ENCODE measurements at places on chromosomes 7 and 10.

- H3K4me1 ChIP-seq: no peaks in the 10 kb centered on the region
- H3K36me3 ChIP-seq: no peaks in the 10 kb centered on the region
- H3K4me3 ChIP-seq: peak overlapping the region; percentile 47
- no peak overlapping the region for H3K27ac ChIP-seq
Observed at GRCh38 chr7:151251689-151252560, 3.4 kb upstream of the SMARCD3 start.

- no peak for DNase-seq
- H3K27me3 ChIP-seq: no peaks in the 10 kb centered on the region
- H3K4me3 ChIP-seq: no peak overlapping the region
- no peaks in the 10 kb centered on the region for H3K36me3 ChIP-seq
Observed at GRCh38 chr10:49001870-49002672, 62.4 kb upstream of the LRRC18 start.

DNA sequence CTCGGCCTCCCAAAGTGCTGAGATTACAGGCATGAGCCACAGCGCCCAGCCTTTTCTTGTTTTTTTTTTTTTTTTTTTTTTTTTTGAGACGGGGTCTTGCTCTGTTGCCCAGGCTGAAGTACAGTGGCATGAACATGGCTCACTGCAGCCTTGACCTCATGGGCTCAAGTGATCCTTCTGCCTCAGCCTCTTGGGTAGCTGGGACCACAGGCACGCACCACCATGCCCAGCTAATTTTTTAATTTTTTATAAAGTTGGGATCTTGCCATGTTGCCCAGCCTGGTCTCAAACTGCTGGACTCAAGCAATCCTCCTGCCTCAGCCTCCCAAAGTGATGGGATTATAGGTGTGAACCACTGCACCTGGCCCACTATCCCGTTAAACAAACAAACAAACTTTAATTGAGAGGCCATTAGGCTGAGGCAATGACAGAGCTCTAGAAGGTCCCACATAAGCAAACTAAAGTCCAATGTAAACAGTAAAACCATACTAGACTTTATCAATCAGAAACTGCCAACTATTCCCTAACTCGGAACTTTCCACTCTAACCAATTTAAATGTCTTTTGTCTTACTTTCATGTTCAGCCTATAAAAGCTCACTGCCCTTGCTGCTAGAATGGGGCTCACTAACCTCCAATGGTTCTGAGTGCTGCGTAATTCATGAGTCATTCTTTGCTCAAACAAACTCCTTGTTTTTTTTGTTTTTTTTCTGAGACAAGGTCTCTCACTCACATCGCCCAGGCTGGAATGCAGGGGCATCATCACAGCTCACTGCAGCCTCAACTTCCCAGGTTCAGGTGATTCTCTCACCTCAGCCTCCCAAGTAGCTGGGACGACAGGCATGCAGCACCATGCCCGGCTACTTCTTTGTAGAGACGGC is 1.9 kb downstream of the DHX32 start:
- peaks cover 9% of the 10 kb centered on the region for H3K4me1 ChIP-seq
- peak overlapping the region; percentile 44 for H3K27ac ChIP-seq
- DNase-seq: peak; percentile 68
- peaks cover 44% of the 10 kb centered on the region for H3K36me3 ChIP-seq

GRCh38 chr10:104735036-104735756 is 94.1 kb downstream of the SORCS3 start:
- no peaks in the 10 kb centered on the region for H3K4me1 ChIP-seq
- no peaks in the 10 kb centered on the region for H3K36me3 ChIP-seq
- H3K27me3 ChIP-seq: peaks cover 15% of the 10 kb centered on the region
- no peak overlapping the region for H3K27ac ChIP-seq

DNA sequence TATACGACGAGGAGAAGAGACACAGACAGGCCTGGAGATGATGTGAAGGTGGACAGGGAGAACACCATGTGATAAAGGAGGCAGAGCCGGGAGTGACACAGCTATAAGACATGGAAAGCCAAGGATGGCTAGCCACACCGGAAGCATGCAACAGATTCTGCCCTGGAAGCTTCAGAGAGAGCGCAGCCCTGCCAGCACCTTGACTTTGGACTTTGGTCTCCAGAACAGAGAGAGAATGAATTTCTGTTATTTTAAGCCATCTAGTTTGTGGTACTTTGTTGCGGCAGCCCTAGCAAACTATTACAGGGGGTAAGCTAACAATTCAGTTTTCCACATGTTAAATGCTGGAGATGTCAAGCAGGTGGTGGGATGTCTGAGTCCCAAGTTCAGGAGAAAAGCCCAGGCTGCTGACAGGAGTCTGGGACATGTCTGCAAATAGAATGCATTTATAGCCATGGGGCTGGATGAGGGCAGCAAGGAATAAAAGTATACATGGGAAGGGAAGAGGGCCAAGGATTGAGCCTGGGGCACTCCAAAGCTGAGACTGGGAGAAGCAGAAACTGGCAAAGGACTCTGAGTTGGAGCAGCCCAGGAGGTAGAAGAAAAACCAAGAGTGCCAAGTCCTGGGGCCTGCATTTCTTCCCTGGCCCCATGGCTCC is 65.1 kb downstream of the ATXN7L1 start:
- no peaks in the 10 kb centered on the region for H3K36me3 ChIP-seq
- no peak for DNase-seq
- H3K27ac ChIP-seq: no peak overlapping the region
- no peak overlapping the region for H3K4me3 ChIP-seq
- peaks cover 17% of the 10 kb centered on the region for H3K4me1 ChIP-seq

DNA sequence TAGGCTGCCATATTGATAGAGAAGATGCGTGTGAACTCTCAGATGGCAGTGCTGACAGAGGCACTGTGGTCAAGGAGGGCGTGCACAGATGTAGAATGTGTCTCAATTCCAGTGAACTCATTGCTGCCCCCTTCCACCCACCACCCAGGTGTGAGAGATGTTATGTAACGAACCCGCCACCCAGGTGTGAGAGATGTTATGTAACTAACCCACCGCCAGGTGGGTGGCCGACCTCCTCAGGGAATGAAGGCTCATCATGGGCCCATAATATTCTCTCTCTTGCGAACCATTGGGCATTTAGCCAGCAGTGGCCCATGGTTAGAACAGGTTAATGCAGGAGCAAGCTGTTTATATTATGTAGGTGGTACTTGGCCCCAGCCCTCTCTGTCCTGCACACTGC is 140.4 kb upstream of the MTPN start:
- no peak for DNase-seq
- no peak overlapping the region for H3K4me3 ChIP-seq
- no peaks in the 10 kb centered on the region for H3K27me3 ChIP-seq
- H3K36me3 ChIP-seq: no peaks in the 10 kb centered on the region
- H3K4me1 ChIP-seq: no peaks in the 10 kb centered on the region
- no peak overlapping the region for H3K27ac ChIP-seq

DNA sequence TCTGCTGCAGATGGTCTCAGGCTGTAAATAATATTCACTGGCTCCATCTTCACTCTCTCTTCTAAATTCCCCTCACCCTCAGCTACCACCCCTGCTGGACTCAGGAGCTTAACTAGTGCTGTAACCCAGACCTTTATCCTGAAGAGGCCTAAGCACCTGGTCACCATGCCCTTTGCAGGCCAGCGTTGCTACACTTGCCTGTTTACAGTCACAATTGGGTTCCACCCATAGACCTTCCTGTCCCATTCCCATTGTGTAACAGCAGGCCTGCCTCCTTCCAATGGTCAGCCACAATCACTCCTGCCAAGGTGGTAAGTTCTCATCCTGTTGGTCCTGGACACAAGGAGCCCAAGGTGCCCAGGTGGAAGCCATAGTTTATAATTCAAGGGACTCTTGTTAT is 85.9 kb upstream of the IFRD1 start:
- no peaks in the 10 kb centered on the region for H3K4me1 ChIP-seq
- no peaks in the 10 kb centered on the region for H3K27me3 ChIP-seq
- H3K36me3 ChIP-seq: no peaks in the 10 kb centered on the region
- H3K27ac ChIP-seq: no peak overlapping the region

DNA sequence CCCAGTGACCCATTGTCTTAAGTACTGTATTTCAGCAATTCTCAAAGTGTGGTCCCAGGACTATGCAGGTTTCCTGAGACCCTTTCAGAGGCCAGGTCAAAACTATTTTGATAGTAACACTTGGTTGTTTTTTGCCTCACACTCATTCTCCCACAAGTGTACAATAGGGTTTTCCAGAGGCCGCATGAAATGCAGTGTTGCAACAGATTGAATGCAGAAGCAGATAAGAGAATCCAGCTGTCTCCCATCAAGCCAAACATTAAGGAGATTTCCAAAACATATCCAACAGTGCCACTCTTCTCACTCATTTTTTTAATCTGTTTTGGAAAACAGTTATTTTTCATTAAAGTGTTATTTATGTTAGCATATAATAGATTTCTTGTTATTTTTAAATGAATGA is 20.0 kb downstream of the VKORC1L1 start:
- H3K4me1 ChIP-seq: no peaks in the 10 kb centered on the region
- no peak overlapping the region for H3K4me3 ChIP-seq
- H3K36me3 ChIP-seq: peaks cover 14% of the 10 kb centered on the region

DNA sequence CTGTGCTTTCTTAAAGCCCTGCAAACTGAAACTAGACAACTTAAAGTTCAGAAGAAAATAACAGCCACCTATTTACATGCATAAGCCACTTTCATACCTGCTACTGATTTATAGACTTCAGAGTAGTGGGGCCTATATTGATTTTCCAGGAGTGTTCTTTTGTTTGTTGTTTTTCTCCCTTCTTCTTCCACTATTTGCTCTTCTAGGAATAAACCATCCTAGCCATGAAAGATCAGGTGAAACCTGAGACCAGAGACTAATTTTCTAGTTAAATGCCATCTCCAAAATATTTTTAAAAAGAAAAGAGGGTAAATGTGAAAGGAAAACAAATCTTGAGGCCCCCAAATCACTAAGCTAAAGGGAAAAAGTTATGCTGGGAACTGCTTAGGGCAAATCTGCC is 72.4 kb upstream of the C1GALT1 start:
- no peak for DNase-seq
- H3K4me1 ChIP-seq: no peaks in the 10 kb centered on the region
- no peak overlapping the region for H3K27ac ChIP-seq
- H3K27me3 ChIP-seq: no peaks in the 10 kb centered on the region
- H3K36me3 ChIP-seq: no peaks in the 10 kb centered on the region
- no peak overlapping the region for H3K4me3 ChIP-seq

DNA sequence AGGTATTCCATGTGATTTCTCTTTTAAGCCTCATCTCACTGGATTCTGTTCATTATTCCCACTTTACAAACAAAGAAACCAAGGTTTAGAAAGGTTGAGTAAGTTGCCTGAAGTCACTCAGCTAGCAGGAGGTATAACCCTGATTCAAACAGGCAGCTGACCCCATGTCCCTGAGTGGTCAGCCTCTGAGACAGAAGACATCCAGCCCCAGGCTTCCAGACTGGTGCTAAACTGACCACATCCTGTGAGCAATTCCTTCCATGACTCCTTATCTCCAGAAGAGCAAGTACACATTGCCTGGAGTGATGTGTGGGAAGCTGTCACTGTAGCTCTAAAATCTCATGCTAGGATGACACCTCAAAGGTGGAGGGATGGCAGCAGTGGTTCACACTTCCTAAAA is 3.7 kb downstream of the PLPP4 start:
- H3K4me3 ChIP-seq: no peak overlapping the region
- DNase-seq: no peak
- peak overlapping the region; percentile 50 for H3K27ac ChIP-seq
- peaks cover 11% of the 10 kb centered on the region for H3K4me1 ChIP-seq

GRCh38 chr10:124611738-124612137 is 132.4 kb downstream of the FAM53B start:
- H3K27ac ChIP-seq: no peak overlapping the region
- no peak for DNase-seq
- H3K4me3 ChIP-seq: no peak overlapping the region
- no peaks in the 10 kb centered on the region for H3K36me3 ChIP-seq
